Omental fat pad (tissue), 4 donors: ENCODE measurements at places on chromosomes 6 and 20.
A peak's percentile ranks its signal among the peaks of the same experiment; 100 is the strongest.

DNA sequence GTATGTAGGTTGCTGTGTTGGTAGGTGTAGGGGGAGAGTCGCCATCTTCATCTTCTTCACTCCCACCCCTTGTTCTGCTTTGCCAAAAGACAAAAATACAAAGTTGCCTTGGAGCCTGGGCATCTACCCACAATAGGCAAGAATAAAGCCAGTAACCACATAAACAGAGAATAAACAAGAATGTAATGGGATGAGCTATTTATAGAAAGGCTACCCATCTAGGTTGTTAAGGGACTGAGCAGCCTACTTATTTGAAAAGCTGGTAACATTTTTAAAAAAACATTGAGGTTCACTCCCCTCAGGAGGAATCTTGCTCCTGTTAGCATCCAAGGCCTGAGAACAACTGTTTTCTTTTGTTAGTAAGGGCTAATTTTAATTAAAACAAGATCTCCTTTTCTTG is 301.4 kb upstream of the STXBP5 start:
- no peak for DNase-seq

DNA sequence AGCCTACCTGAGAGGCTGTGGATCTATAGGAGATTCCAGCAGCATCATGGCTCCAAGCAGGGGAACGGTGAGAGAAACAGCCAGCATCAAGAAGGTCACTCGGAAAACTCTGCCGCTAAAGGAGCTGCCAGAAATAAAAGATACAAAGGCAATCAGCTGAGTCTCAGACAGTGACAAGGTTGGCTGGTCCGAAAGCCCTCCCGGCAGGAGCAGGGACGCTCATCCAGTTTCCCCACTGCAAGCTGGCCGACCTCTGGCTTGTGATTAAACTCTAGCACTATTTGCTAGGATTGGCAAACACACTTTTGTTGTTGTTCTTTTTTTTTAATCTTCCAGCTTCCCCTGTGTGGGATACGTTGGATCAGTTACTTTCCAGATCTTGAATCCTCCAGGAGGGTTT is 8.7 kb downstream of the APMAP start:
- no peak for DNase-seq

- DNase-seq: no peak
Observed at GRCh38 chr6:122749451-122750050, 30.0 kb upstream of the FABP7 start.

DNA sequence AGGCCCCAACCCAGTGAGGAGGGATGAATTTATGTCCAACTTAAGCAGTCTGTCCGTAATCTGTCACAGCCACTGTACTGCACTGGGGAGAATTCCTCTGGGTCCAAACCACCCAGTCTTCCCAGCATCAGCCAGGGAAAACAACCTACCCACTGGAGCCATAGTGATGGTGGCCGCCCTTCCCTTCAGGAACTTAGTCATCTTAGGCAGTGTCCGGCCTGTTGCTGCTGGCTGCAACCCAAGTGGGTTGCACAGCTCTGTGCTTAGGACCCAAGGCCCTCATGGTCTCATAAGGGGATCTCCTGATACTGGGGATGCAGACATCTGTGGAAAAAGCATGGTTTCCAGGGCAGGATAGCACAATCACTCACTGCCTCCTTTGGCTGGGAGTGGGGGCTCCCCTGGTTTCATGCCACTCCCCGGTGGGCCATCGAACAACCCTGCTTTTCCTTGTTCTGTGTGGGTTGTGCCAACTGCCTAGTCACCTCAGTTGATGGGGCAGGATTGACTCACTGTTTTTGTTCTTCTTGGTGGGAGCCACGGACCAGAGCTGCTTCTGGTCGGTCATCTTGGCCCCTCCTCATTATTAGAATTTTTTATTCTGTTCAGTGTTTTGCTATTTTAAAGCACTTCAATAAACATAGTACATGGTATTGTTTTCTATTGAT is 591.9 kb downstream of the DOK5 start:
- no peak for DNase-seq

GRCh38 chr20:21453690-21454089 is 56.4 kb upstream of the NKX2-4 start:
- no peak for DNase-seq

- DNase-seq: no peak
Observed at GRCh38 chr20:16710781-16711180, 19.0 kb upstream of the SNRPB2 start.

DNA sequence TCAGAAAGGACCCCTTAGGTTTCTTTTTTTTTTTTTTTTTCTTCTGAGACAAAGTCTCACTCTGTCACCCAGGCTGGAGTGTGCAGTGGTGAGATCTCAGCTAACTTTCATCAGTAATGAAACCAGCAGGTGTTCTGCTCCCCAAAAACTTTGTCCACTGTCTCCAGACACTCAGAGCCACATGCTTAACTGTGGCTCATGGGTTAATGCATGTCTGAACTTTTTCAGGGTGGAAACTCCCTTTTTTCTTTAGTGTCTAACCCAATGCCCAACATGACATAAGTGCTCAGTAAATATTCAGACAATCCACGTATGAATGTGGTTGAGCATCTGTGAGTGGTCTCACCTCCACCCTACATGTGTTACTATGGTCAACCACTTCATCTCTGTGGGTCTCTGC is 45.4 kb downstream of the MYB start:
- DNase-seq: no peak

GRCh38 chr6:10791673-10792072 is 44.1 kb downstream of the TMEM14B start:
- no peak for DNase-seq

GRCh38 chr6:137724495-137725211 is 142.4 kb upstream of the TNFAIP3 start:
- no peak for DNase-seq

DNA sequence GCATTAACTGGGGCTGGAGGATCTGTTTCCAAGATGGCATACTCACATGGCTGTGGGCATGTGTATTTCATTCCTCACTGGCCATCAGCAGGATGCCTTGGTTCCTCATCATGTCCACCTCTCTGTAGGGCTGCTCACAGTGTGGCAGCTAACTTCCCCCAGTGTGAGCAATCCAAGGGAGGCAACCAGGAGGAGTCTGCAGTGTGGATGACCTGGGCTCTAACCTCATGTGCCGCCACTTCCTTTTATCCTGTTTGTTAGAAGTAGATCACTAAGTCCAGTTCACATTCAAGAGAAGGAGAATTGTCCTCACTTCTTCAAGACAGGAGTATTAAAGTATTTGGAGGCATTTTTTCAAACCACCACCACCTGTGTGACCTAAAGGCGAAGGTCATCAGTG is 54.4 kb downstream of the MTHFD1L start:
- no peak for DNase-seq

- DNase-seq: no peak
Observed at GRCh38 chr6:106390088-106390487, 29.6 kb downstream of the CRYBG1 start.

- DNase-seq: no peak
Observed at GRCh38 chr20:36745234-36745926, 510 bp downstream of the NDRG3 start.

GRCh38 chr20:34824452-34824805 is 1.0 kb downstream of the NCOA6 start:
- peak; percentile 35 for DNase-seq

DNA sequence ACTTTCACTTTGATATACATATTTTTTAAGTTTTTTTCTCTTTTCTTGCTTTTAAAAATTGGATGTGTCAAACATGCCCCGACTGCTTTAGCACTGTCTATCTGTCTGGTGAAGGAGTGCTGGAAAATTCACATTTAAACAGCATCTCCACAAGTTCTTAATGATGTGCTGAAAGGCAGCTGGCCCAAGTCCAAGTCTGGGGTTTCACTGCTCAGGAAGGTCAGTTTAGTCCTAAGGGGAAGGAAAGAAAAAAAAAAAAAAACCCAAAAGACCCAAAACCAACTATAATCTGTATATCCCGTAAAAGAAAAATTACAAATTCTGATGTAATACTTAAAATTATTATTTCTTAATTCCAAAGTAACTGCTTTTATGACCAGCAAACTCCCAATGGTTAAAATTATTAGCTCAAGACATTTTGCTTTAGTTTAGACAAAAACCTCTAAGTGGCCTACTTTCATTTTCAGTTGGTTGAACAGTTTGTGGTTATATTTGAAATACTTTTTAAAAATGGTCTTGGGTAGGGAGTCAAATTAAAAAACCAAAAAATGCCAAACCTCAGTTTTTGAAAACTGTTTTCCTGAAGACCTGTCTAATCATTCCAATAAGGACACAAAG is 79.5 kb upstream of the PREP start:
- DNase-seq: no peak

- no peak for DNase-seq
Observed at GRCh38 chr20:51529758-51530157, 12.8 kb downstream of the NFATC2 start.

GRCh38 chr20:63691711-63692435 is 4.6 kb upstream of the TNFRSF6B start:
- no peak for DNase-seq

- DNase-seq: no peak
Observed at GRCh38 chr20:56750430-56750829, 121.3 kb downstream of the TFAP2C start.

- no peak for DNase-seq
Observed at GRCh38 chr6:149093643-149094042, 223.9 kb upstream of the TAB2 start.

GRCh38 chr6:106736502-106736901 is 107.1 kb downstream of the QRSL1 start:
- DNase-seq: no peak

DNA sequence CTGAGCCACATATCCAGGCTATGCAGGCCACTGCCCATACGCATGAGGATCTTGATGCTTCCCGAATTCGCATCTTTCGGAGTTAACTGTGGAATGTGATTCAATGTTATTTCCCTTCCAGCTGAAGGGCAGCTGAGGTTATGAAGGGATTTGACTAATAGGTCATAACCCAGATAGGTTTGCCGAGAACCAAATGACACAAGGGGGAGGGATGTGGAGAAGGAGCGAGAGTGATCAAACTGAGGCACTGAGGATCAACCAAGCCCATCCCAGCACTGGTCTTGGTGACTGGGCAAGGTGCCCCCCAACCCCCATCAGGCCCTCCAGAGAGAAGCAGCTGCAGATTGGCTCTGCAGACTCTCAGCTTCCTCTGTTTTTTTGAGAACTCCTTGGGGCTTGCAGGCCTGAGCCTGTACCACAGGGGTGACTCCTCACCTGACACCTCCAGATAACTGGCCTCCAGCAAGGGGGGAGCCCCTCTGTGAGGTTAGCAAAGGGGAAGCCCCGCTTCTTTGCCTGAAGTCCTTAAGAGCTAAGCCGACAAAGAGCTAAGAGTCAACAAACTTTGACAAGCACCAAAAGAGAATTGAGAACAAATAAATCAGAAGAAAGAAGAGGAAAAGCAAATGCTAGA is 185.9 kb downstream of the PDE7B start:
- no peak for DNase-seq

- no peak for DNase-seq
Observed at GRCh38 chr20:16049529-16050093, 523.6 kb downstream of the KIF16B start.

DNA sequence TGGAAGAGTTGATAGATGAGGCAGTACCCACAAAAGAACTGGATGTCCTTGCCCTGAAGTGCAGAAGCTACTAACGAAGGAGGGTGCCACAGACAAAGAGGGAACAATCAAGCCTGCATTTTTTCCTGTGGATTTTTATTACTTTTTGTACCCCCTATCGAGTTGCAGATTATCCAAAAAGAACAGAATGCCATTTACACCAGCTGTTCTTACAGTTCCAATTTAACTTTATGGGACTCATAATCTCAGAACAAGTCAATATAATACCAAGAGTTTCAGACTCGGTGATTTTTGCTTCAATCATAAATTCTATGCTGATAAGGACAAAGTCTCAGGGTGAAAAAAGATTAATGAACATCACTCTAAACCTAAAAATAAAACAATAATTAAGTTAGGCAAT is 4.0 kb upstream of the CNKSR3 start:
- no peak for DNase-seq

DNA sequence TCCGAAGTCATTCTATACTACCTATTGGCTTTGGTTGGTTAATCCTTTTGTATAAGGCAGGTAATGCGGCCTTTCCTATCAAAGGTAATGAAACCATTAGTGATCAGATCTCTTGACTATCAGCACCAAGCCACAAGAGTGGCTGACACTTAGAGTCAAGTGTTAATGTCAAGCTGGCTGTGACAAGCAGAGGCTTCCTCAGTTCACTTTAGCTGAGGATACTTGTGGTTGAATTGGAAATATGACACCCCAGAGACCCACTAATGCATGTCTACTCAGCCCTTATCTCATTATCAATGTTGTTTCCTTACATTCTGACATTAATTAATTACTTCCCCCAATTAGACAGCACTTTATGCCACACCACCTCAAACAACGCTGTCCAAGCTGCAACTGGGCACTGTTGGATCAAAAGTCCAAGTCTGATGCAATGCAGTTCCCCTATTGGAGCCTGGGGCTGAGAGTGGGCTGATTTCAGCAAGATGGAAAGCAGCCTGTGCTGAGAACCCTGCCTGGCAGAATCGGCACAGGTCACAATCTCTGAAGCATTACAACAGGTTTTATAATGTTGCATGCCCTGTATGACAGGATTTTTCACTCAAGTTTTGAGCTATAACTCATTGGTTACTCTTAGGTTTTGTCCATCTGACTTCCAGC is 273.5 kb downstream of the COL12A1 start:
- DNase-seq: no peak
